ENCODE measurements at places on chromosomes 13 and 19.

DNA sequence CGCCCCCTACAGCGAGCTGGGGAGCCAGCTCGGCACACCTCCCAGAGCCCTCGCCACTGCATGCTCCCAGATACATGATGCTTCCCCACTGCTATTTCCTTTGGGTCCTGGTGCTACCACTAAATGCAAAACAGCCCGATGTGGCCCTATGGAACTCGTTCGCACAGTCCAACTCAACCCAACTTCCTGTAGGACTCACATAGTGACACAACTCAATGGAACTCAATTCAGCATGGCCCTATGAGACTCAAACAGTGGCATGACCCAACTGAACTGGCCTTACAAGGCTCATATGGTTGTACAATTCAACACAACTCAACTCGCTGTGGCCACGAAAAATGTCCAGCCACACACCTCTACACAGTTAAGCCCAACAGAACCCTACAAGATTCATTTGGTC, 3.5 kb downstream of the KCNA7 start:
- DNase-seq = no peak

GRCh38 chr19:1774989-1775772, 21.9 kb downstream of the ONECUT3 start:
- DNase-seq = no peak

DNA sequence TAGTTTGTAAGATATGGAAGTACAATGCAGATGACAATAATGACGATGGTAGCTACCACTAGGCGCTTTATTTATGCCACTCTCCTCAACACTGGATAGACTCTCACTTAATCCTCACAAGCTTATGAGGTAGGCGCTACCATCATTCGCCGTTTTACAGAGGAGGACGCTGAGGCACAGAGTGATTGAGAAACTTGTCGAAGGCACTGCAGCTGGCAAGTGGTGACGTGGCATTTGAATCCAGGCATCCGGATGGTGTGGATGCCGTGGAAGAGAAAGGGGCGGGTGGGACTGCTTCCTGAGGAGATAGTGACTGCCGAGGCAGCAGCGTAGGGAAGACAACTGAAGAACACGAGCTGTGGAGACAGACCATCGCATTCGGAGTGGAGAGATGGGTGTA, 1.3 kb upstream of the RPS9 start:
- no peak for DNase-seq

DNA sequence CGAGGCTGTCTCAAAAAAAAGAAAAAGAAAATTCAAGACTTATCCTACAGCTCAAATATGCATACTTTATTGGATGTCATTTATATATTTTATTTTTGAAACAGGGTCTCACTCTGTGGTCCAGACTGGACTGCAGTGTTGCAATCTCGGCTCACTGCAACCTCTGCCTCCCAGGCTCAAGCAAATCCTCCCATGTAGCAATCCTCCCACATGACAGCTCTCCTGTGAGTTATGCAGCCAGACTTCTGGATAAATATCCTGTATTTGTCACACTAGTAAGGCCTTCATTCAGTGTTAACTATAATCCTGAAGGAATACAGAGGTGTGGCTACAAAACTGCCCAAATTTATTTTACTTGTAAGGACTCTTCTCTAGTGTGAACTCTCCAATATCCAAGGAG, 7.2 kb downstream of the ZNF552 start:
- no peak for DNase-seq

GRCh38 chr13:110915874-110916206, 971 bp upstream of the ANKRD10 start:
- DNase-seq = no peak

DNA sequence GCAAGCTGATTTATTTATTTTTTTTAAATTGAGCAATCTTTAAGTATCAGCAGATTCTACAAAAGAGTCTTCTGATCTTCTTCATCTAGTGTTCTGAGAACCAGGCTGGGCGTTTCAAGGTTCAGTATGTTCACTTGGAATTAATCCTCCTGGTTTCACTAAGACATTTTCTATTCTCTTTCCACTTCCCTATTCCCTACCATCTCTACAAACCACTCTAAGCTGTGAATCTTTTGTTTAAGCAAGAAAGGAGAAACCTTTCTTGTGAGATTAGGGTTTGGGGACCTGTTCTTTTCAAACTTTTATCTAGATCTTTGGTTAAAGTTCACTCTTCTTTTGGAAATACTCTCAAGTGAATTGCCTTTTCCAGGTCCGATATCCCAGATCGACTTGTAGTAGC, 59.3 kb downstream of the URI1 start:
- DNase-seq = no peak

DNA sequence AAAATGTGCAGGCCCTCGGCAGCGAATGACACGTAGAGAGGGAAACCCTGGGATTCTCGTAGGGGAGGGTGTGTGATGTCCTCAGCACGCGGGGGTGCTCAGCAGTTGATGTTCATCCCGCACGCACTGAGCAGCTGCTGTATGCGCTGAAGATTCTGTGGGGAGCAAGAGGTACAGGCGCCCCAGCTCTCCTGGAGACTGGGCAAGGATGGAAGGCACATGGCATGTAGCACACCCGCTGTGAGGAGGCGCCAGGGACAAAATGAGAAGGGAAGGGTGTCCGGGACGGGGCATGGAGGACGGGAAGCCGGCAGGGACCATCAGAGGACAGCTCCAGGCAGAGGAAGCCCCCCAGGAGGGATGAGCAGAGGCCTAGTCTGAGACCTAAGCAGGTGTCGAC, 15.4 kb downstream of the ATP11A start:
- no peak for DNase-seq

DNA sequence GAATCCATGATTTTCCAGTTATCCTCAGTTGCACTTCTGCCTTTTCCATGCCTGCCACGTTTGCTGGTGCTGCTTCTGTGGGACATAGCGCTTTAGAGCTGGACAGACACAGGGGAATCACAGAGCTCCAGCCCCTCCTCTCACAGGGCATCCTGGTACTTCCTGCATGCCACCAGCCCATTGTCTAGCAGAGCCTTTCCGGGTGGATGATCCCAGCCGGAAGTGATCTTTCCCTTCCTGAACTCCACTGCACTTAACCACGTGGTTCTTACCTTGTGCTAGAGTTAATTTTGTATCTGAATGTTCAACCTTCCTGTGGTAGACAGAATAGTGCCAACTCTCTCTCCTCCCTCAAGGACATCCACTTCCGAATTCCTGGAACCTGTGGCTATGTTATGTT, 12.6 kb upstream of the OLFM4 start:
- DNase-seq = no peak

DNA sequence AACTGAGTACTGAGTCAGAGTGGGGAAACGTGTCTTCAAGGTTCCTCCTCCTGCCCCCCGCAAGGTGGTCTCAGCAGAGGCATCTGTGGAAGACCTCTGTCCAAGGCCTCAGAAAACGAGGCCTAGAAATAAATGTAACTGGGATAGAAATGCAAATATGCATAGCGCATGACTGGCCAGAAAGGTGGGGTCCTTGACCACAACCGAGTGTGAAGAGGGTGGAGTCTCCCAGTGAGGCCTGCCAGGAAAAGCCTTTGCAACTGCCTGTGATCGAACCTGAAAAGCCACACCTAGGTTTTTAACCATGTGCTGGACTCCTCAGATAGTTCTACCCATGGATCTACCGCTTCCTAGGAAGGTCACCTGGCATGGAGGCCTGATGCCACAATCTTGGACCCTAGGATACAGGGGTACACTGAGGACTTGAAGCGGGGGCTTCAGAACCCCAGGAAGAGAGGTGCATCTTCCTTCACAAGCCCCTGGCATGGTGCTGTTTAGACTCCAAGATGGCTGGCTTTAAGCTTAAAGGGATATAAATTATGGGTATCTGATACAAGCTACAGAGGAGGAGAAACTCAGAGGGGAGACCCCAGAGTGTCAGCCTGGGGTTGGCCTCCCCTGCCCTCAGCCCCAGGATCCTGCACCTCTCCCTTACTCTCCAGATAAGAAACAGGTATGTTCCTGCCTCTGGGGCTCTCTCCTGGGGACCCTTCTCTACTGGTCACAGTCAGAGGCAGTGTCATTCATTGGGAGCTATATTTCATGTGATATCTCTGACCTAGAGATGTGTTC, 18.3 kb upstream of the SIGLEC6 start:
- DNase-seq = no peak

GRCh38 chr13:23322353-23323336, 110.9 kb downstream of the SACS start:
- no peak for DNase-seq

DNA sequence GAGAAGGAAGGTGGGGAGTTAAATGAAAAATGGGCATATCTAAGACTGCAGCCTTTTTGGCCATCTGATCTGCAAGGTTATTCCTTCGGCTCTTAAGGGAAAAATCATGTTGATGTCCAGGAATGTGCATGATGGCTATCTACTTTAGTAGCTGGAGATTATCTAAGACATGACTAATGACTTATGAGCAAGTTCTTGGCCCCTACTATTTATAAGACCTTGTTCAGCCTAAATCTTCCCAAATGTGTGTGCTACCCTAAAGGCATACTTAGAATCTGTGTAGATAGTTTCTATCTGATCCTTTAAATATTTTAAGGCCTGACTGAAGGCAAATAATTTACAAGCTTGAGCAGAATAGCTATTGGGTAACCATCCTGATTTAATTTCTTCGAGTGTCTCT, 41.8 kb upstream of the CD177 start:
- DNase-seq = no peak

DNA sequence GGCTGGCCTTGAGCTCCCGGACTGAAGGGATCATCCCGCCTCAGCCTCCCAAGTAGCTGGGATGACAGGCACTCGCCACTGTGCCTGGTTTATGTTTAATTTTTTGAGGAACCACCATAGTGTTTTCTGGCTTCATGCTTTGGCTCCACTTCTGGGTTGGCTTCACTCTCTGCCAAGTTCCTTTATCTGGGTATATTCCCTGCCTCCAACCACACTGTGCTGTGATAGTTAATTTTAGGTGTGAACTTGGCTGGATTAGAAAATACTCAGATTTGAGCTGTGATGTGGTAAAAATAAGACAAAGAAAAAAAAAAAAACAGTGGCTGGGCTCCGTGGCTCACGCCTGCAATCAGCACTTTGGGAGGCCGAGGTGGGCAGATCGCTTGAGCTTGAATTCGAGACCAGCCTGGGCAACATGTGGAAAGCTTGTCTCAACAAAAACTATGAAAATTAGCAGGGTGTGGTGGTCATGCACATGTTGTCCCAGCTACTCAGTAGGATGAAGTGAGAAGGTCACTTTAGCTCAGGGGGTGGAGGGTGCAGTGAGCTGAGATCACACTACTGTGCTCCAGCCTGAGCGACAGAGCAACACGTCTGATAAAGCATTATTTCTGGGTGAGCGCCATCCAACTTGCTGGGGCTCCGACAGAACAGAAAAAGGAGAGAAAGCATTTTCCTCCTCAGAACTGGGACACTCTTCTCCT, 7.5 kb upstream of the ILF3 start:
- no peak for DNase-seq

DNA sequence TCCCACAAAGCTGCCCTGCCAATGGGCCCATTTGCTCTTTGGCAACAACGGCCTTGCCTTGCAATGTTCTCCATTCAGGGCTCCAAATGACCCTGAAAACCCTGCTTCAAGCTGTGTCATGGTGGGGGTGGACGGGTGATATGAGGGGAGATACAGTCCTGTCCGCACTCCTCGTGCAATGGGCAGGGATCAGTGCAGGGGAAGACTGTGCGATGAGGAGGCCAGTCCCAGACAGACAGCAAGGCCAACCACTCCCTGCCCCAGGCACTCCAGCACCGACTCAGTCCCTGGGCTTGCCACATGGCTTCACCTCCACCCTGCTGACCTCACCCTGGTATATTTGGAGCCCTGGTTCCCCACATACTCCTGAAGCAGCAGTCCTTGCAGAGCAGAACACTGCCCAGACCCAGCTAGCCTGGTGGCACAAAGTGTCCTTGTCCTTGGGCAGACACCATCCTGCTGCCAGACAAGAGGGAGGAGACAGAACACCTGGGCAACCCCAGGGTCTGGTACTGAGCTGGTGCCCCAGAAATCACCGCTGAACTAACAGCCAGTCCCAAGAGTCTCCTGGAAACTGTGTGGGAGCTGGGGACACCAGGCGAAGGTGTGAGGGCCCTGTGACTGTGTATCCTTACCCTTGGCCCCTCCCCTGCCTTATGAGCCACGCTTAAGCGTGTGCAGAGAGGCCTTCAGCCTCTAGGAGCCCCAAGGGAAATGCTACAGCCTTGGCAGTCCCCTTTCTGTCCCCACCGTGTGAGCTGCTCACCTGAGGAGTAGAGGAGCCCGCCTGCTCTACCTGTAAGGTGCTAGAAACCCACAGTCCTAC, 9.1 kb upstream of the SLC35E1 start:
- DNase-seq = no peak

DNA sequence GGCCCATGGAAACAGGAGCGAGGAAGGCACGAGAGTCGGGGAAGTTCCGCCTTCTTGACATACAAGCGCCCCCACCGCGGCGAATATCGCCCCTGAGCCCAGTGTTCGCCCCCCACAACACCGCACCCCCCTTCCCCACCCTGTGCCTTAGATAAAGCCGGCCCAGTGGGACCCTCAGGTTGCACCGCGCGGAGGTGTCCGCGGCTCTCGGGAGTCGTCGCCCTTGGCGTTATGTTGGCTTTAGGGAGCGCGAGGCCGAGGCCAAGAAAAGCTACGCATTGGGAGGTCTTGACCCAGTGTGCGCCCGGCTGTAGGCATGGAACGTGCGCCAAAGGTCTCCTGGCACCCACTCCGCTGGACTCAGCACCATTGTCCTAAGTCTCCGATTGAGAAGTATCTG, 603 bp upstream of the ZNF132 start:
- no peak for DNase-seq

DNA sequence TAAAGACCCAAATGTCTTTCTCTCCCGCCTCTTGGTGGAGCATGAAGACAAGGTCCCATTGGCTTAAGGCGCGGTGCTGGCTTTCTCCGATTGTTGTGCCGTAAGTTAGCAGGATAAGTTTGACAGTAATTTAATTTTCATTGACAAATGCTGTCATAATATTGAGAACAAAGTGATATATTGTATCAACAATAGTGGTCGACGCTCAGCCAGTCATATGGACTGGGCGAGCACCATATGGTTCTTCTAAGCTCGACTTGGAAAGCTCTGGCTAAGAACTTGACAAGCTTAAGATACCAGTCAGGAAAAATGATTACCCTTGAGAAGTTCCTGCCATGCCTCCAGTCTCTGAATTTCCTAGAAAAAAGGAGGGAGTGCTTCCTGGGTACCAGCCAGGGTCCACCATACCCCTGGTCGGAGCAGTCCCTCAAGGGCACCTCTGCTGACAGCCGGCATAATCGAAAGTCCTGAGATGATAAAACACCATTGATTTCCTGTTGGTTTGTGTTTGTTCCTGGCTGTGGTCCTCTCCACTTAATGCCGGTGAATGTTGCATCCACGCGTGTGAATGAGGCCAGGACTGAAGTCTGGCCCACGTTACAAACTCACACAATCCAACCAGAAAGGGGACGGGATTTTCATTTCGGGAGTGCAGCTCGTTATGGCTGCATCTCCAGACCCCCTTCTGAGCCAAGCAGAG, 262.1 kb downstream of the ZNF536 start:
- no peak for DNase-seq

DNA sequence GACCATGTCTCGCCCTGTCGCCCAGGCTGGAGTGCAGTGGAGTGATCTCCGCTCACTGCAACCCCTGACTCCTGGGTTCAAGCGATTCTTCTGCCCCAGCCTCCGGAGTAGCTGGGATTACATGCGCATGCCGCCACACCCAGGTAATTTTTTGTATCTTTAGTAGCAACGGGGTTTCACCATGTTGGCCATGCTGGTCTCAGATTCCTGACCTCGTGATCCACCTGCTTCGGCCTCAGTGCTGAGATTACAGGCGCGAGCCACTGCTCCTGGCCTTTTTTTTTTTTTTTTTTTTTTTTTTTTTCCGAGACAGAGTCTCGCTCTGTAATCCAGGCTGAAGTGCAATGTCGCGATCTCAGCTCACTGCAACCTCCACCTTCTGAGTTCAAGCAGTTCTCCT, 4.9 kb upstream of the KEAP1 start:
- DNase-seq = no peak

GRCh38 chr19:17982430-17982829, 15.5 kb downstream of the KCNN1 start:
- DNase-seq = no peak
